Activated CD4-positive, alpha-beta T cell treated with anti-CD3 and anti-CD28 coated beads for 36 hours (primary cell): ENCODE measurements at places on chromosomes 1 and 21.

DNA sequence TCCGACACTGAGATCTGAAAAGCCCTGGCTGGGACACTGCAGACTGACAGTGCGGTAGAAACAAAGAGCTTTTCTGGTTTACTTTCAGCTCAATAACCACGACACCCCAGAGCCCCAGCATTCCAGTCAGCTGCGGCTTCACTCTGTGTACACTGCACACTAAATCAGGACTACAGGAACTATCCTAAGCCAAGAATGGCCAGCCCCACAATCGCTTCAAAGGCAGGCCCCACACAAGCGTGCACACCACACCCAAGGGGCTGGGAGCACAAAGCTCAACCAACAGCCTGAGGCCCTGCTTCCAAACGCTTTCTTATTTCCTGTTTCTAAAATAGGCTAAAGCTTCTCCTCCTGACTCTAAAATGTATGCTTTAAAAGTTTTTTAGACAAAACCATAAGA, 28.4 kb downstream of the URB1 start:
- no peak for DNase-seq

DNA sequence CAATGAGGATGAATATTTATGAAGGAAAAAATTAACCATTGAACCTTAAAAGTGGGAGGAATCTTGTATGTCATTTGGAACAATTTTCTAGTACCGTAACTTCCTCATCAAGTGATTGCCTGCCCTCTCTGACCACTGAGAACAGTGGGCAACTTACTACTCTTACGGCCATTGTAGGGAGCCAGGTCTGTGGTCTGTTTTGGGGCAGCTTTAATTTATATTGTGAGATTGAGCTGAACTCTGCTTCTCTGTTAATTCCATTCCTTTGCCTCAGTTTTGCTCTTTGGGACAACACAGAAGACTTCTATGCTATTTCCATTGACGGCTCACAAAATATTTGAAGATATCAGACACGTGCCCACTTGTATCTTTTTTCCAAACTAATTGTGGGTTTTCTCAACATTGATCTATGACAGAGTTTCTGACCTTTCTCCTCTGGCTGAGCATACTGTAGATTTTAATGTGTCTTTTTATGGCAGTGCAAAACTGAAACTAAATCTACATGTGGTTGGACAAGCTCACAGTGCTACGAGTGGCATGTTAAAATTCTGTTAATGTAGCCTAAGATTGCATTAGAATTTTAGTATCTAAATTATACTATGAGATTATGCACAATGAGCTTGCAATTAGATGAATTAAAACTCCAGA, 27.8 kb upstream of the ZNF281 start:
- DNase-seq, result no peak

GRCh38 chr1:186409091-186409490, 33.5 kb downstream of the ODR4 start:
- DNase-seq, result no peak

DNA sequence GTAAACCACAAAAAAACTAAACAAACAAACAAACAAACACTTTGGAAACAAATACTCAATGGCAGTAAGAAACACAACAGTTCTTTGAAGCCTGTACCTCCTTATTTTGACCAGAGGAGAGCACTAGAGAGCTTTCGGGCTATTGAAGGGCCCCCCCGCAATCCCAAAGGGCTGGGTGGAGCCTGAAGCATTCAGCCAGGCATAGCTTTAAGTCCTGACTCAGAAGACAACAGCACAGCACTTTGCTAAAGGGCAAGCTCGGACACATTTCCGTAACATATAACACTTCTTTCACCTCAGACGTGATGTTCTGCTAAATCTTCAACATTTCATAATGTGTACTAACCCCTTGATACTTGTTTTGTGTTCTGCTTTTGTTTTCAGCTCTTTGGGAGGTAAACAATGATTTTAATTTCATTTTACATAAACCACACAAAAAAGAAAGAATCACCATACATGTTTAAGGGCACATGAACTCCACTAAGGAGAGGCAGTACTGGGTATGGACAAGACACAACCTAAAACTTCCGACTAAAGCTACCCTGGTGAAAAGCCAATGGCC, 9.7 kb upstream of the SHCBP1L start:
- peak; percentile 60 for DNase-seq

- no peak for DNase-seq
Observed at GRCh38 chr1:30108186-30108585, 615.2 kb downstream of the MATN1 start.

DNA sequence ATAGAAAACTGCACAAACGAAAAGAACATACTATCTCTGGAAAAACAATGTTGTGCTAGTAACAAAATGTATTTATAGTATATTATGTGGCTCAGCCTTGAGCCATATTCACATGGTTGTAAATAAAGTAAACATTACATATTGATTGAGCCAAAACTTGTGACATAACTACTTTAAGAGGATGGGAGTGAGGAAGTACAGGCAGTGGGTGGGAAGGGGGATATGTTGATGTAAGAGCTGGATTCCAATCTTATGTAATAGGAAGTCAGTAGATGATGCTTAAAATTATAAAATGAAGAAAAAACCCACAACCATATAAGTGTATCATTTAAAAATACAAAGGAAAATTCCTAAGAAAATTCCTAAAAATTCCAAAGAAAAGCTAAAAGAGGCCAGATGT, 42.7 kb downstream of the RHOU start:
- DNase-seq, result no peak

DNA sequence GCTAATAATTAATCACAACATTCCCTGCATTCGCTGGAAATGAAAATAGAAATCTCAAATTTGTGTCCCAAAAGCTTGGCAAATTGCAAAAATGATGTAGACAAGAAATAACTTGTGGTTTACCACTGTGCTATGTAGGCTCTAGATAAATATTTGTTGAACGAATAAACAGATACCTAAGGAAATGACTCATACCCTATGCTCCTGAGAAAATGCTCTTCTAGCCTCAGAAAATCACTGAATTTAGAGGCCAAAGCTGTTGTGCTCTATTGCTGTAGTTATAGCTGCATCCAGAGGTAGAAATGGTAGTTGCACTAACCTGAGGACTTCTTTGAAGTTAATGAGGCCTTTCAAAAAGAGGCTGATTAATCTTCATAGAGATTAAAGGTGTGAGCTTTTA, 142.0 kb upstream of the ZNHIT6 start:
- no peak for DNase-seq

- peak; percentile 72 for DNase-seq
Observed at GRCh38 chr1:6358757-6359201, 34.8 kb downstream of the ACOT7 start.
